ENCODE measurements at places on chromosomes 5 and 9. TPM values are rescaled to one million over a fixed set of nuclear protein-coding genes. Genes with fewer than 3 reads are reported as not detected.

The SLC6A3 gene
- total RNA-seq, result not detected

GRCh38 chr5:146720107-146720506 is 158.4 kb downstream of the PPP2R2B start:
- no peak overlapping the region for H3K4me3 ChIP-seq
- H3K27ac ChIP-seq, result no peak overlapping the region
- H3K36me3 ChIP-seq, result no peaks in the 10 kb centered on the region
- H3K27me3 ChIP-seq, result no peaks in the 10 kb centered on the region

The SERF1A gene
- 8.9 TPM for total RNA-seq

DNA sequence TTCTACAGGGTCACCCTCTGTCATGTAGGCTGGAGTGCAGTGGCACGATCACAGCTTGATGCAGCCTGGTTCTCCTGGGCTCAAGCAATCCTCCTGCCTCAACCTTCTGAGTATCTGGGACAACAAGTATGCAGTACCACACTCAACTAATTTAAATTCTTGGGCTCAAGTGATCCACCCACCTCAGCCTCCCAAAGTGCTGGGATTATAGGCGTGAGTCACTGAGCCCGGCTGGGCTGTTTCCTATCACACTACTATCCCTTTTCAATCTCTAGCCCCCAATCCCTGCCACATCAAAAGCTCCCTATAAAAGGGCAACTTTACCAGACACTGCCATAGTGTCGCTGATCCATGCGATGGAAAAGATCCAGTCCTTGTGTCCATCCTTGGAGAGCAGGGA is 20.4 kb downstream of the DCAF12 start:
- no peaks in the 10 kb centered on the region for H3K4me1 ChIP-seq
- H3K27me3 ChIP-seq, result no peaks in the 10 kb centered on the region
- no peak overlapping the region for H3K27ac ChIP-seq
- no peak for DNase-seq

- H3K4me3 ChIP-seq, result no peak overlapping the region
- peak overlapping the region; percentile 73 for H3K27ac ChIP-seq
- H3K27me3 ChIP-seq, result no peaks in the 10 kb centered on the region
- peaks cover 11% of the 10 kb centered on the region for H3K4me1 ChIP-seq
These were observed 23.2 kb upstream of the ANKH start for GRCh38 chr5:14894748-14895147.

DNA sequence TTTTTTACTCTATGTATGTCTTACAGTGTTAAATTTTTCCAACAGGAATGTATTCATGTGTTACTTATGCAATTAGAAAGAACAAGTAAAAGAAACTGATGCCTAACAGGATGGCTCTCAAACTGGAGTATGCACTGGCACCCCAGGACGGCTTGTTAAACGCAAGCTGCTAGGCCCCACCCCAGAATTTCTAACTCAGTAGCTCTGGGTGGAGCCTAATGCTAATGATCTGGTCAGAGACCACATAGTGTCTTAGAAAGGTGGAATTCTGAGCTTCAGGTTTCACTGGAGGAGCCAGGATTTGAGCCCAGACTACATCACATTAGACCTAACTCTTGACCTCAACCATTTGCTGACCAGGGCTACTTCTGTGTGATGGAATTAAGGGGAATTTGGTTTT is 34.4 kb downstream of the SHC3 start:
- DNase-seq, result no peak
- no peaks in the 10 kb centered on the region for H3K4me1 ChIP-seq
- no peak overlapping the region for H3K27ac ChIP-seq
- H3K4me3 ChIP-seq, result no peak overlapping the region

The IFNA4 gene
- total RNA-seq, result not detected

DNA sequence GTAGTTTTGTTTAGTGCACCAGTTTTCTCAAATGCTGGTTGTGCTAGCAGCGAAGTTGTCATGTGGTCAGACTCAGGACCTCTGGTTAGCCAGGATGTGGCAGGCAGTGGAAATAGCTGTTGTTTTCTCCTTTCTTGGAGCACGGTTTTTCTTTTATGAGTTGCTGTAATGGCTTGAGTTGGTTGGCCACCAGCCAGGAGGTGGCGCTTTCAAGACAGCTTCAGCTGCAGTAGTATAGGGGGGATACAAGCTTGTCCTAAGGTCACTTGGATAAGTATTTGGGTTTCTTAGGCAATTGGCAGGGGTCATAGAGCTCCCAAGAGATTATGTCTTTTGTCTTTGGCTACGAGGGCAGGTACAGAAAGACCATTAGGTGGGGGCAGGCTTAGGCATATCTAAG is 274.2 kb upstream of the TARS1 start:
- H3K27me3 ChIP-seq, result no peaks in the 10 kb centered on the region
- DNase-seq, result no peak
- H3K4me3 ChIP-seq, result no peak overlapping the region
- no peak overlapping the region for H3K27ac ChIP-seq
- H3K36me3 ChIP-seq, result no peaks in the 10 kb centered on the region

GRCh38 chr5:170195961-170196360 is 36.8 kb upstream of the C5orf58 start:
- H3K27ac ChIP-seq, result no peak overlapping the region
- no peak overlapping the region for H3K4me3 ChIP-seq
- no peaks in the 10 kb centered on the region for H3K36me3 ChIP-seq
- H3K27me3 ChIP-seq, result no peaks in the 10 kb centered on the region
- no peaks in the 10 kb centered on the region for H3K4me1 ChIP-seq
- DNase-seq, result no peak

DNA sequence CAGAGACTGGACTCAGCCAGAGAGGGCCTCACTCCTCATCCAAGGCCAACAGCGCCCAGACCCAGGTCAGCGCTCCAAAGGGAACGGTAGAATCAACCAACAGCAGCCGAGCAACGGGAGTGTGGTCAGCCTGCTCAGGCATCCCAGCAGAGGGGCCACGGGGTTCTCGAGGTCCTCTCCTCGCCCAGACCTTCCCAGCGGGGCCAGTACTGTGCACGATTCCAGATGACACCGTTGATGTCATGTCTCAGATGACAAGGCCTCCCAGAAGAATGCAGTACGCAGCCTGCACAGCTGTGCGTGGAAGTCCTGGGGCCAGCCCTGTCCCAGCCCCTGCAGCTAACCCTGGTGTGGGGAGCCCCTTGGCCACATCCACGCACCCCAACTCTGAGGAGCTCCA is 141.0 kb upstream of the PPP1R26 start:
- no peak for DNase-seq
- no peak overlapping the region for H3K27ac ChIP-seq
- H3K4me1 ChIP-seq, result no peaks in the 10 kb centered on the region
- H3K27me3 ChIP-seq, result no peaks in the 10 kb centered on the region

The FAM120A gene
- 246 TPM for total RNA-seq

DNA sequence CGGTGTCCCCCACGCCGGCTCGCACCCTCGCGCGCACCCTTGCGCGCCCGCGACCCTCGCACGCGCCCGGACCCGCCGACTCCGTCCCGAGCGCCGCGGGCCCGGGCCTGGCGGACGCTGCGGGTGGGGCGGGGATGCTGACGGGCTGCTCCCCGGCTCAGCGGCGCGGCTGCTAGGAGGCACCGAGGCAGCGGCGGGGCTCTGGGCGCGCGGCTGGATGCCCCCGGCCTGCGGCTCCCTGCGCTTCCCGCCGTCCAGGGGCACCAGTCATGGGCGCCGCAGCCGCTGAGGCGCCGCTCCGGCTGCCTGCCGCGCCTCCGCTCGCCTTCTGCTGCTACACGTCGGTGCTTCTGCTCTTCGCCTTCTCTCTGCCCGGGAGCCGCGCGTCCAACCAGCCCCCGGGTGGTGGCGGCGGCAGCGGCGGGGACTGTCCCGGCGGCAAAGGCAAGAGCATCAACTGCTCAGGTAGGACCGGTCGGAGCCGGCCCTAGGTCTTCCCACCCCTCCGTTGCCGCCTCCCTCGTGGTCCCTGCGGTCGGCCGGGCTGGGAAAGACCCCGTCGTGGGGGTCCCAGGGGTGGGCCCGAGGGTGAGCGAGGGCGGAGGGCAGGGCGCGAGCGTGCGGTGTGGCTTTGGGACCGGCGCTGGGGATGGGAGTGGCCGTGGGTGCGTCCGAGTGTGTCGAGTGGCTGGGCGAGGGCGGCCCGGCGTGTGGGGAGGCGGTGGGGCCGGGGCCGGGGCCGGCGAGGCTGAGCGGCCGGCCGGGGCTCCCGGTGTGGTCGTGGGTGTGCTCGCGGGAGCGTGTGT is 530 bp downstream of the TMEFF1 start:
- peak; percentile 19 for DNase-seq
- H3K27ac ChIP-seq, result no peak overlapping the region
- H3K27me3 ChIP-seq, result peaks cover 18% of the 10 kb centered on the region
- no peaks in the 10 kb centered on the region for H3K4me1 ChIP-seq
- H3K36me3 ChIP-seq, result no peaks in the 10 kb centered on the region
